ENCODE measurements at places on chromosomes 3 and 15.

- DNase-seq, result no peak
These were observed 3.8 kb upstream of the KCNMB2 start for GRCh38 chr3:178532476-178532875.

DNA sequence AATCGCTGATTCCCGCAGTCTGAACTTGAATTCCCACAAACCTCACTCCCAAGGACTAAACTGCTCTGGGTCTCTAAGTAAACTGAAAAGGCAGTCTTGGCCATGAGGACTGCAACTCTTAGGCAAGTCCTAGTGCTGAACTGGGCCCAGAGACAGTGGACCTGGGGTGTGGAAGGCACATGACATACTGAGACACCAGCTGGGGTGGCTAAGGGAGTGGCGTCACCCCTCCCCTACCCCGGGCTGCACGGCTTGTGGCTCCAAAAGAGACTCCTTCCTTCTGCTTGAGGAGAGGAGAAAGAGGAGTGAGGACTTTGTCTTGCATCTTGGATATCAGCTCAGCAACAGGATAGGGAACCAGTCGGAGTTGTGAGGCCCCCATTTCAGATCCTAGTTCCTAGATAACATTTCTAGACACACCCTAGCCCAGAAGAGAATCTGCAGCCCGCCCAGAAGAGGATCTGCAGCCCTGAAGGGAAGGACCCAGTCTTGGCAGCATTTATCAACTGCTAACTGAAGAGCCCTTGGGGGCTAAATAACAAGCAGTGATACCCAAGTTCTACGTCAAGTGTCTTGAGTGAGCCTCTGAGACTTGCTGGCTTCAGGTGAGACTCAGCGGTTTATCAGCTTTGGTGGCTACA is 110.7 kb upstream of the C3orf80 start:
- DNase-seq, result no peak

- DNase-seq, result no peak
These were observed 87.0 kb downstream of the TP63 start for GRCh38 chr3:189718215-189718614.

GRCh38 chr3:185912512-185912911 is 25.3 kb downstream of the TRA2B start:
- no peak for DNase-seq

DNA sequence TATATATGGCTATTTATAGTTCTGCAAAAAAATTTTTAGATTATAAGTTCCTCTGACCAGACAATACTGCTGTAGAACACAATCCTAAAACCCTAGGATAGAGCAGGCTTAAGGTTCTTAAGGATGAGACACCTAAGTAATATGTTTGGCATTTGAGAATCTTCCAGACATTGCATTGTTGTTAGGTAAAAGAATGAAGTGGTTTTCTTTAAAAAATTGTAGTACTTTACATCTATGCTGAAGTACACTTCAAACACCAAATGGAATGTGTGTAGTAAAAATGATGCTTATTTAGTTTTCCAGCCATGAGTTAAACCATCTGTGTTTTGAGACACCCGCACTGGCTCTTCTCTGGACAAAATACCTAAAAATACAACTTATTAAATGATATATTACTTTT is 857.7 kb downstream of the OTOL1 start:
- DNase-seq, result no peak

DNA sequence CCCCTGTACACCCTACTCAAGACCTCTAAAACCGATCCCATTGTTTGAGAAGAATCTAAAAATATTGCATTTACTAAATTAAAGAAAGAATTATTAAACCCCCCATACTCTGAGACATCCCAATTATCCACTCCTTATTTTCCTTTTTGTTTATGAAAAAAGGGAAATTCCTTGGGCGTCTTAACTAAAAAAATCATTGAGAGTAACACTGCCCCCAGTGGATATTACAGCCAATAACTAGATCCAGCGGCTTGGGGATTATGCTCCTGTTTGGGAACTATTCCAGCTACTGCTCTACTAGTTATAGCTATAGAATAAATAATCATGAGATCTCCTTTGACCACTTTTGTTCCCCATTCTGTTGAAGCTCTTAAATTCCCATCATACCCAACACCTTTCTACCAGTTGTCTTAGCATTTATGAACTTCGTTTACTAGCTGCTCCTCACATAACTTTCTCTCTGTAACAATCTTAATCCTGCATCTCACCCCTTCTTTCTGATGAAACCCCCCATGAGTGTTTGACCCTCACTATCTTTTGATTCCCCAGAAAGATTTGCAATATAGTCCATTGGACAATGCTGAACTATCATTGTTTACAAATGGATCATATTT is 12.7 kb upstream of the CFAP91 start:
- no peak for DNase-seq

- DNase-seq, result no peak
These were observed 51.9 kb downstream of the STRIT1 start for GRCh38 chr3:155241579-155241978.

DNA sequence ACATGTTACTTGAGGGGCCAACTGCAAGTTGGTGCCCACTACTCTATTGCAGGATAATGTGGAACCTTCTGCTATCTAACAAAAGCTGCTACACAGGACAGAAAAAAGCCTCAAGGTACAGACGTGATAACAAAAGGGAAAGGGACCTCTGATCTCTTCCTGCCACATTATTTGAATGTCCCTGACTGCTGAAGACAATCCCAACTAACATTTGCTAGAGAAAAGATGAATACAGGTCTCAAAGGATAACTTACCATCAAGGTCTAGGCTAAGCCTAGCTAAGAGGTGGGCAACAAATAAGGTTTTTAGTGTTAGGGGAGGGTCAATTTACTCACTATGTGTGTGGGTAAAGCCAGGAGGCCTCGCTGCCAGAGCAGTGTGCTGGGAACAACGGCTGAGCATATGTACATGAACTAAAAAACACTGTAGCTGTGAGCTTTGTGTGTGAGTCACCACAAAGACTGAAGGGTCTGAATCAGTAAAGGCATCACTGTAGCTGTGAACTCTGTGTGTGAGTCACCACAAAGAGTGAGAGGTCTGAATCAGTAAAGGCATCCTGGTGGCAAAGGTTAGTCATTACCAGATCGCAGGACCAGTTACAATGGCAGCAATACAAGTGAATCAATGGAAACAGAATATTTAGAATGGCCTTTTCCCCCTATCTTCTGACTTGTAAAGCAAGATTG is 111.7 kb downstream of the LMLN start:
- no peak for DNase-seq

DNA sequence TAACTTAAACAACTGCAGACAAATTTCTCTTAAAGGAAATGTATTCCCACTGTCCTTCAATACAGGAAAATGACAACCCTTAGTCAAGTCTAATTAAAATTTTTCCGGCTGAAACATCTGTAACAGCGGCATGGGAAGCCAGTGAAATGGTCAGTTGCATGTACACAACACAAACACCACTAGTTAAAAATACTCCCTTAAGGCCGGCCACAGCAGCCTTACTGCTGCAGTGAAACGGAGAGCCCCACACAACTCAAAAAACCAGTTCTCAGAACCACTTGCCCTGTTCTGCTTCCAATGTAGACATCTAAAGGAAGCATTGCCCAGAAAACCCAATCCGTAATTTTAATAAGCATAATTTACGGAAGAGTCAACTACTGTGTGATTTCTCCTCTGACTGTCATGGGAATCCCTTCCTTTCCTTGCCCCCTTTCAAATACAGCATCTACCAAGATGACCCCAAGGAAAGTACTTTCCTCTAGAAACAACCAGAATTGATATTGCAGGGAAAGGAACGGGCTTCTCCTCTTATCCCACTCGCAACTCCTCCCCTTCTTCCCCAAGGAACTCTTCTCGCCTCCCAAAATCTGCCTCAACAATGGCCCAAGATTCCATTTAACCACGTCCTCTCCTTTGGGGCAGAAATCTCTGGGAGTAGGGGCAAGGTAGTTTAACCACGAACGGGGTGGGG is 1.6 kb downstream of the FBN1 start:
- no peak for DNase-seq

GRCh38 chr3:8983591-8983990 is 20.3 kb upstream of the RAD18 start:
- no peak for DNase-seq

GRCh38 chr3:97705764-97706163 is 58.8 kb upstream of the ARL6 start:
- DNase-seq, result no peak

- DNase-seq, result no peak
These were observed 153.3 kb downstream of the B3GALNT1 start for GRCh38 chr3:160951642-160952487.

DNA sequence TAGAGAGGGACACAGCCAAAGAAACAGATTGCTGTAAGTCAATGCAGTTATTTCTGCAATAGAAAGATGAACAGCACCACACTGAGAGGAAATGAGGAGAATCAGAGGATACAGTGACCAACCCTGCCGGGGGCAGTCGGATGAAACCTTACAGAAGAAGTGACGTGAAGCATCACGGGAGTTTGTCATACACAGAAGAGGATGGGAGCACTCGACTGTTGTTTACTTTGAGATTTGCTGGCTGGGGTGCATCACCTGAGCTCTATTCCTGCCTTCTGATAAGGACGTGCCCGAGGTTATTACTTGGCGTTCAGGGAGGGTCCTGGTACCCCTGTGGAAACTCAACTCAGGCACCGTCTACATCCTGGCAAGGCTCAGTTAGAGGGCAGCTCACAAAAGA is 45.4 kb downstream of the MAGEF1 start:
- DNase-seq, result no peak

DNA sequence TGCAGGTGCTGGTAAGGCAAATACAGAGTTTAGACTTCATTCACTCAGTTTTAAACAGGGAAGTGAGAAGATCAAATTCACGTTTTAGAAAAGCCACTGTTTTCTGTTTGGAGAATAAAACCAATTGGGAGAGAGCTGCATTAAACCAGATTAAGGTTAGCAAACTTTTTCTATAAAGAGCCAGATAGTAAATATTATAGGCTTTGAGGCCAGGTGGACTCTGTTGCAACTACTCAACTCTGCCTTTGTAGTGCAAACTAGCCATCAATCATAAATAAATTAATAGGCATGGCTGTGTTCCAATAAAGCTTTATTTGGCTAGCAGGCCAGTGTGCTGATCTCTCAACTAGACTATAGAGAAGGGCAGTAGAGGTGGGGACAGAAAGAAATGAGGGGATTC is 33.5 kb downstream of the SUCLG2 start:
- DNase-seq, result no peak

DNA sequence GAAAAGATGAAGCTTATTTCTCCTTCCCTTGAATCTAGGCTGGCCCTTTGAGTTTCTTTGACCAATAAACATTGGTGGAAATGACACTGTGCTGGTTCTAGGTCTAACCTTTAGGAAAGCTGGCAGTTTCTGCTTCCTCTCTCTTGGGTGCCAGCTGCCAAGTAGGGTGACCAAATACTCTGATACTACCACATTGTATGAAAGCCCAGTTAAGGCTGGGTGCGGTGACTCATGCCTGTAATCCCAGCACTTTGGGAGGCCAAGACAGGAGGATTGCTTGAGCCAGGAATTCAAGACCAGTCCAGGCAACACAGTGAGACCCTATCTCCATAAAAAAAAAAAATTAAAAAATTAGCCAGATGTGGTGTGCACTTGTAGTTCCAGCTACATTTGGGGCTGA is 320.7 kb downstream of the ZNF621 start:
- DNase-seq, result no peak

GRCh38 chr3:131072845-131073244 is 46.2 kb downstream of the NEK11 start:
- DNase-seq, result peak; percentile 25

DNA sequence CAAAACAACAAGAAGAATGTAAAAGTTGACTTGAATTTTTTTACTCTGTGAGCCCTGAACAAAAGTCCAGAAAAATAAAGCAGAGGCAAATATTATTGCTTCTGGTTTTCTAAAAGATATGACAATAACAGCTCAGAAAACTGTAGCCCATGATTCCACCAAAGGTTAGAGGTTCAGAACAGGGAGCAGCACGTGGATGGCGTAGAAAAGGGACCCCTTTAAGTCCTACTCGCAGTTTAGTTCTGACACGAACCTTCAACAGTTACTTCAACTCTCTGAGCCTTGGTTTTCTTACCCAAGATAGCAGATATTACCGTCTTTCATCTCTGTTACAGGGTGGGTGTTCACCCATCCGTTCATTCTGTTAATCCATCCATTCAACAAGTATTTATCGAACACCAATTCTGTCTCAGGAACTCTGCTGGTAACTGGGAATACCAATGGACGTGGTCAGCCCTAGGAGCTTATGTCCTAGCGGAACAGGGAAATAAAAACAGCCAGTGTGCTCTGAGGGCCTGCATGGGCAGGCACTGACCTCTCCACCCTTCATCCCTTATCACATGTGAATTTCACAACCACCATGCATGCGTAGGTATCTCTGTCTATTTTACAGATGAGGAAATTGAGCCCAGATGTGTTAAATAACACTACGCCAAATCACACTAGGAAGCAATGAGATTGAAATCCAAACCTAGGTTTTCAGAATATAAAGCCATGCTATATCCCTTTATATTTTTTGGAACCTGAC is 274.2 kb upstream of the ICE2 start:
- no peak for DNase-seq

DNA sequence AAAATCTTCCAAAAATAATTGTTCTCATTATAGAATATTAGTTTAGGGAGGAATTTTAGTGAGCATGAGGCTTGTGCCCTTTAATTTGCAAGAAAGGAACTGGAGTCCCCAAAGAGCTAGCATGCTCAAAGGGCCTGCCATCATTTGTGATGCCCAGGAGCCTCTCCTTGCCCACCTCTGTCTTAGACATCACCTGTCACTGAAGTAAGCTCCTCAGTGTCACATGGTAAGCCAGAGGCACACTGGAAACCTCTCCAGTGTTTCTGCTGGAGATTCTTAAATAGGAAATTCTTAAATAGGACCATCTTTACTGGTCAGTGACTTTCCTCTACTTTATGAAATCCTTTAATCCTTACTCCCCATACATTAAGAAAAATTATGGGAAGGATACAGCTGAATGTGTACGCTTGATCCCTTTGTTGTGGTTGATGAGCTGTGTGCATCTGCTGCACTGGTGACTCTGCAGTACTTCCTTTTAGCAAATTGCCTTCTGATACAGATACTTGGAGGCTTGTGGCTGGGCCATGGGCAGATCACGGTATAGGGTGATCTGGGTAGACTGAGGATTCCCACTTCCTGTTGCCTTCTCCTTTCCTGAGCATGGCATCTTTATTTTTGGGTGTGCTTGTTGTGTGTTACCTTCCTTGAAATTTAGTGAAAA is 197.4 kb downstream of the KLHL25 start:
- DNase-seq, result no peak

GRCh38 chr3:11956781-11957180 is 47.4 kb upstream of the SYN2 start:
- no peak for DNase-seq

DNA sequence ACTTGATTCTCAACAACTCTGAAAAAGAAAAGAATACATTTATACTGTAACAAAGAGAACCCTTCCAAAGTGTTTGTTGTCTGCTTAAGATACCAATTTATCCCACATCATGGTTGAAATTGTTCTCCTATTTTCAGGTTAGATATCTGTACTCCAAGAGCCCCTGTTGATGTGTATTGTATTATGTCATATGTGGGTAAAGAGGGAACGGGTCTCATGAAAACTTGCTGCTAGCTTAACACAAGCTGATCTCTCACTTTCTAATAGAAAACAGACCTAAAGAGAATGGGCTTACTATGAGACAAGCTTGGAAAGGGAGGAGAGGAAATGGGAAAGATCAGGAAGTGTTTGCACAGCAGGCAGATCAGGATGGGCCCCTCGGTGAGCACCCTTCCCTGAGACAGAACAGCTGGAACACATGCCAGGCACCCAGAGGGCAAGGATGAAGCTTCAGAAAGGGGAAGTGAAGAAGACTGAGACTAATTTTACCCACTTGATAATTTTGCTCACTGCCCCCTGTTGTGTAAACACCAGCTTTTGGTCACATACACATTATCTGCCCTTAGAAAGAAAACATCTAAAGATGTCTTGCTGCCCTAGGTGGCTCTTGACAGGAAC is 747.9 kb upstream of the CCDC54 start:
- no peak for DNase-seq

GRCh38 chr3:155807823-155808222 is 1.7 kb upstream of the C3orf33 start:
- no peak for DNase-seq

All from lower leg skin (tissue), 4 donors.